ENCODE measurements at places on chromosomes 7 and 10.

DNA sequence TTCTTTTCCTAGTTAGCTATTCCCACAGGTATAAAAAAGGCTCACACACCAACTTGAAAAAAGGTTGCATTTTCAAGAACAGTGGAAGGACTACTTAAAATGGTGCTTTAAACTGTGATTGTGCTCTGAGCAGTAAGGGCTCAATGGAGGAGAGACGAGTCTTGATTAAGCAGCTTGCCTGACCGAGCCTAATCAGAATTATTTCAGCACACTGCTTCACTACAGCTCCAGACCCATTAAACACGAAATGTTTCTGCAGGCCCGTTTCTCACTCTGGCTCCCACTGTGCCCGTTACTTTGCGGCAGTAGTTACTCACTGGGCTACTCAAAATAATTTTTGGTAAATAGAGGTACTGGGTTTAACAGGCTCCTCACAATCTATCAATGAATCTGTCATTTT lies 126.0 kb downstream of the NRCAM start:
- DNase-seq: no peak

DNA sequence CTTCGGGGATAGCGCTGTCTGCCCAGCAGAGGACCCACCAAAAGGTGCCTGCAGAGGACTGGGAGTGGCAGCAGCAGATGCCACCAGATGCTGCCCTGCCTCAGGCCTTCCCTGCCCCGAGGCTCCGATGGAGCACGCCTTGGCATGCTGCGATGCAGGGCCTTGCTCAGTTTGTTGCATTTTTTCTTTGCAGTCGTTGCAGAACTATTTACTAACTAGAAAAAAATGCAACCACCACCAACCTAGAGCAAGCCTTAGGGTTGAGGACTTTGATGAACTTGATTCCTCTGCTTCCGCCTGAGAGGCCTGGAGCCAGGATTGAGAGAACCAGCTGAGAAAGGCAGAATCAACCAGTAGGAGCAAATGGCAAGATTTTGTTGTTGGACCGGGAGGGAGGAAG lies 585.6 kb upstream of the MKI67 start:
- no peak for DNase-seq

DNA sequence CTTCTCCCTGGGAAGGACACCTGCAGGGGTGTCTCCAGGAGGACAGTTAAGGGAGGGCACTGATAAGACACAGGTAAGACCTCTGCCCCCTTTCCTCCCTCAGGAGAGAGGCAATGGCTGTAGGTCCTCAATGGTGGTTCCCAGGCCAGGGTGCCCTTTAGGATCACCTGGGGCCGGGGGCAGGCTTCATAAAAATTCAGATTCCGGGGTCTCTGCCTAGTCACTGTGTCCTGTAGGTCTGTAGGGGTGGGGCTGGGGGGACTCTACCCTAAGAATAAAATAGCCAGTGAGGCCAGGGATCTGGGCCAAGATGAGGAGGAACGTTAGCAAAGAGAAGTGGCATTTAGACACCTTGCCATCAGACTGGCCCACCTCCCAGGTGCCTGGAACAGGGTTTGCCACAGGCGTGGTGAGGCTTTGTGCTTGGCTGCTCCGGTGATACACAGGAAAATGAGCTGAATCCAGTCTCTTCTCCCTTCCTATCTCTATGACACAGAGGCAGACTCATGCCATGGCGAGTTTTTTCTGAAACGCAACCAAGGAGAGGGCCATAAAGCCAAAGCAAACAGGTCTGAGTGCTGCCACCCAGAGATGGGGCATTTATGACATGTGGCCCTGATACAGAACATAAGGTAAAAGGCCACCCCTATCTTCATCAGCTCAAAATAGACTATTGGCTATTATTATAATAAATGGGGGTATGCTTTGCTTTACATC lies 52.6 kb downstream of the SH3PXD2A start:
- no peak for DNase-seq

- DNase-seq: no peak
Measured at GRCh38 chr10:1367938-1368841, 312.0 kb downstream of the WDR37 start.

GRCh38 chr10:22461891-22462290 lies 116.6 kb downstream of the SPAG6 start:
- DNase-seq: no peak

- DNase-seq: no peak
Measured at GRCh38 chr7:73817121-73817520, 13.7 kb upstream of the CLDN4 start.

- DNase-seq: peak; percentile 96
Measured at GRCh38 chr10:93893646-93894515, at the start of gene SLC35G1. Gene SLC35G1, plus strand, starts transcription at chr10:93893978. Its CDS starts 56 bp downstream, at chr10:93894034.

GRCh38 chr7:20302891-20303290 lies 27.8 kb upstream of the ITGB8 start:
- DNase-seq: no peak

DNA sequence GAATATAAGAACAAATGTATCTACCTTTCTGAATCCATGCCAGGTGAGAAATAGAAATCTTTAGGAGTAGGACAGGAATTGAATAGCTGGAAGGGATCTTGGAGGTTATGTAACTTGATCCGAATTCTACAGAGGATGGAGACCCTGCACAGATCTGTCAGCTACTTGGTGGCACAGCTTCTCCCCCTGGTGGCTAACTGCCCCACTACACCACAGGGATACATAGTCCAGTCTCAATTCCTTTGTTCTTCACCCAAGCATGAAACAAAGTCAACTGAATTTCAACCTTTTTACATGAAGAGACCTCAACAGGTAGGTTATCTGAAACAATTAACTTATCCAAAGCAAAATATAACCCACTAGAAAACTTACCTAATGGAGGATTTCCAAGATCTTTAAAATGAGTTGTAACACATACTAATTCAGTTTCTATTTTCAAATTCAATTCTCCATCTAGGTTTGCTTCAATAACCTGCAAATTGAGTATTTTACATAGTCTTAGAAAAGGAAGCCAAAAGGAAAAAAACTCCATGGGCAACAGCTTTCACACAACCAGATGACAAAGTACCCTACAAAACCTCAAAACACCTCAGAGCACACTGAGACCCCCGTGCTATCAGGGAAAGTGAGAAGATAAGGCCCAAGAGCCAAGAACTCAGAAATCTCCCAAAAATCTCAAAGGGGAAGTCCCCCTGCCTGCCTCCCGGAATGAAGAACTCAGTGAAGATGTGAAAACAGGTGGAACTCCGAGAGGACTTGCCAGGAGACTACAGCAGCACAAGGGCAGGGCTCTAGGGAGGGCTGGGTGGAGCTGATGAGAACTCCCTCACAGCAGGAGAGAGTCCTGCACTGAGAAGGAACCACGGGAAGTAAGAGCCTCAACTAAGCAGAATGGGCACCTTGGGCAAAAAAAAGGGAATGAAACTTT lies 10.3 kb downstream of the HUS1 start:
- peak; percentile 75 for DNase-seq

- DNase-seq: no peak
Measured at GRCh38 chr10:102300278-102300843, 55.0 kb downstream of the GBF1 start.

Data from HEK293T (cell line).